ENCODE measurements at places on chromosomes 16 and 17.

- DNase-seq = no peak
These were observed 318.2 kb upstream of the SOX9 start for GRCh38 chr17:71802663-71803062.

- DNase-seq = no peak
These were observed 3.0 kb downstream of the LASP1 start for GRCh38 chr17:38872671-38873385.

DNA sequence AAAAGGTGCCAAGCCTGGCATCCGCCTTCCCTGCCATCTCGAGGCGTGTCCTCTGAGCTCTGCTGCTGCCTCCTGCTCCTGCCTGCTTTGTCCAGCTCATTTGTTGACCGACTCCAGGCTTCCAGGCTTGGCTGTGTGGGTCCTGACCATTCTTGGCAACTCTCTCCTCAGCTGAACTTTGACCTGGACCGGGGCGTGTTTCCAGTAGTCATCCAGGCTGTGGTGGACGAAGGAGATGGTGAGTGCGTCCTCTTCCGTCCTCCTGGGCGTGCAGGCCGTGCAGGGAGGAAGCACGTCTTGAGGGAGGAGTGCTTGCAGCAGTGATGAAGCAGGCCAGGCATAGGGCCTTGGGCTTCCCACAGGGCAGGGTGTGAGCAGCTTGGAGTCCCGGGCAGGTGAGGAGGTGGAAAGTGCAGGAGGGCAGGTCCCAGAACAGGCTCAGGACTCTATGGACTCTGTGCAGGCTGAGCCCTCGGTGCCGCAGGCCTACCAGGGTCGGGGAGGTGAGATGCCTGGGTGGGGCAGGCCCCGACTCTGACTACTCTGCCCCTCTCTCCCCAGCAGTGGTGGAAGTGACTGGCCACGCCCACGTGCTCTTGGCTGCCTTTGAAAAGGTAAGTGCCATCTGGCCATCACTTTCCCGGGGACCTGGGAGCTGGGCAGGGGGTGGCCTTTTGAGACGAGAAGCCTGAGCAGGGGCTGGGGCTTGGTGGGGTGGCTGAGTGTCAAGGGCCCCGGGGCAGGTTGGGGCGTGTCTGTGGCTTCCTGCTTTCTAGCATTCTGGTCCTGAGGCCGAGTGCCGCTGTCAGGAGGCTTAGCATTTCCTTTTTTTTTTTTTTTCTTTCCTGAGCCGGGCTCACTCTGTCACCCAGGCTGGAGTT lies 28.6 kb upstream of the NUDT16L1 start:
- no peak for DNase-seq

DNA sequence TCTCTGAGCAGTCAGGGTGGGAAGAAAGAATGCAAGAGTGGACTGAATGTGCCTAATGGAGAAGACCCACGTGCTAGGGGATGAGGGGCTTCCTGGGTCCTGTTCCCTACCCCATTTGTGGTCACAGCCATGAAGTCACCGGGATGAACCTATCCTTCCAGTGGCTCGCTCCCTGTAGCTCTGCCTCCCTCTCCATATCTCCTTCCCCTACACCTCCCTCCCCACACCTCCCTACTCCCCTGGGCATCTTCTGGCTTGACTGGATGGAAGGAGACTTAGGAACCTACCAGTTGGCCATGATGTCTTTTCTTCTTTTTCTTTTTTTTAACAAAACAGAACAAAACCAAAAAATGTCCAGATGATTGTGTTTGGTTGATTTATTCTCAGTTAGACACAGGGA lies 14.1 kb downstream of the IGFBP4 start:
- DNase-seq = no peak

- no peak for DNase-seq
These were observed 1.8 kb downstream of the GGNBP2 start for GRCh38 chr17:36546418-36547093.

GRCh38 chr17:33124871-33125551 lies 133.4 kb downstream of the SPACA3 start:
- no peak for DNase-seq

DNA sequence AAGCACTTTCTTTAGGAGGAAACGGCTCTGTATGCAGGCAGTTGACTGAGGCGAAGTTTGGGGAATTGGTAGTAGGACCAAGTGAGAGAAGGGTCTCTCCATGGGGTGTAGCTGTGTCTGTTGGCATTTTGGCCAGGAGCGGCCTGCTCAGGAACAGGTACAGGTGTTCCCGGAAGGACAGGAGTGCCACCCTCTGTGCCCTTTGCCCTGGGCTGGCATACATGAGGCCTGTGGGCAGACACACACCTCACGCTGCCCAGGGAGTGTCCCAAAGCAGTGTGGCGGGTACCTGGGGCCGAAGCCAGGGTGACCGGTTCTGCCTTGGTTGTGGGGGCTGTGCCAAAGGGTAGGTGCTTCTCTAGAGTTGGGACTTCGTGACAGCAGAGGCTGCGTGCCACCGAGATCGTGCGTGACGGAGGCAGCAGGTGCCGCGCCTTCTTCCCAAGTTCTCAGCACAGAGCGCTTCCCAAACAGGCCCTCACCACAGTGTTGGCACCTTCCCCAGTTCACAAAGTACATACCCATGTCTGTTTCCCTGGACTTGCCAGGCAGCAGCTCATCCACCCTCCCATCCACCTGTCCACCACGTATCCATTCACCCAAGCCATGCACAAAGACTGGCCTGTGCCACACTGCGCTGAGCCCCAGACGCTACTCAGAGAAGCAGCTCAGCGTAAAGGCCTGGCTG lies 19.9 kb upstream of the TCF25 start:
- no peak for DNase-seq

DNA sequence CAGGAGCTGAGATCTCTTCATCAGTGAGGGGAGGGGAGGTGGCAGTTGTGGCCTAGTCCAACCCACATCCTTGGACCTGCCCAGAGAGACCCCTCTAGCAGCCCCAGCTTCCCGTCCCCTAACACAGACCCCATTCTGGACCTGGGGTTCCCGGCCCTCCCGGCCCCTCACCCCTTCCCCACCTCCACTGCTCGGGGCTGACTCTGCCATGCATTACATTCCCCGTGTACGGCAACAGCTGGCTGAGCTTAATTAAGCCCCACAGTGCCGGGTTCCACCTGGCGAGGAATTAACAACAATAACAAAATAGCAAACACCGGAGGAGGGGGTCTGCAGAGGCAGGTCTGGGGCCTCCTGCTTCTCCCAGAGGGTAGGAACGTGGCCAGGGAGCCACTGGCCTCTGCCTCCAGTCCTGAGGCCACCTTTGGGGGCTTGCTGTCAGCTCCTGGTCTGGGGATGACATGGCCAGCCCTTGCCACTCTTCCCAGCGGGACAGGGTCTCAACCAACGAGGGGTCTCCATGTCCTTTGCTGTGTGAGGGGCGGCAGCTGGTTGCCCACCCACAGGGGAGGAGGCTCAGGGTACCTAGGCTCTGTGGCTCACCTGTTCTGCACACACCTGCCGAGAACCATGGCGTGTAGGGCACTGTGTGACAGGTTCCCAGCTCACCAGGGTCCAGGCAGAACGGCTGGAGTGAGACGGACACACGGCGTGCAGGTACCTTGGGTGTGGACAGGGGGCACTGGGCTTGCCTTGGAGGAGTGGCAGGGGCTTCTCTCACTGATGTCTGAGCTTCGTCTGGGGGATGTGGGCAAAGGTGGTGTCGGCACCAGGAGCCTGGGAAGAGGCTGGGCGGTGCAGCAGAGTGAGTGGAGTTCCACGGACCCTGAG lies 46.9 kb upstream of the CBFA2T3 start:
- DNase-seq = no peak

- peak; percentile 29 for DNase-seq
These were observed 36.0 kb downstream of the CLUAP1 start for GRCh38 chr16:3536851-3537250.

DNA sequence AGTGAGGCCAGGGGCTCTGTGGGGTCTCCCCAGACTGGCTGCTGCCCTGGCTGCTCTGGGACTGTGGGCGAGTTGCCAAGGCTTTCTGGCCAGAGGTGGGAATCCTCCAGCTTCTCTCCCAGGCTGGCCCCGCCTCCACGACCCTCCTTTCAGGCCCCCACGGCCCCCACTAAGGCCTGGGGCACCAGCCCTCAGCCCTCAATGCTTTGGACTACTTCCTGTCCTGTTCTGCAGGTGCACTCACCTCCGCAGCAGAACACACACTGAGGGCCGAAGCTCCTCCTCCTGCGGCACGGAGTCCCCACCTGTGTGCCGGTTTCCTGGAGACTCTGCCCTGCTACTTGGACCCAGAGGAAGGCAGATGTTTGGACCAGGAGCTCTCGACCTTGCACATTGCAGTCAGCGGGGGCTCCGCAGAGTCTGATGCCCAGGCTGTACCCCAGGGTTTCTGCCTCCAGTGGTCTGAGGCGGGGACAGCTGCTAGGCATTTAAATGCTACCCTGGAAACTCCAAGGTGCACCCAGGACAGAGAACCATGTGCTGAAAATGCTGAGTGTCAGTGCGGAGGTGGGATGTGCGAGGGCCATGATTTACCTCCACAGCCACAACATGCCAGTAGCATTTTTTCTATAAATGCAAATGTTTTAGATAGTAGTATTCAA lies 223.8 kb downstream of the IRF8 start:
- no peak for DNase-seq

GRCh38 chr16:27892879-27893278 lies 170.6 kb downstream of the GSG1L start:
- DNase-seq = no peak

DNA sequence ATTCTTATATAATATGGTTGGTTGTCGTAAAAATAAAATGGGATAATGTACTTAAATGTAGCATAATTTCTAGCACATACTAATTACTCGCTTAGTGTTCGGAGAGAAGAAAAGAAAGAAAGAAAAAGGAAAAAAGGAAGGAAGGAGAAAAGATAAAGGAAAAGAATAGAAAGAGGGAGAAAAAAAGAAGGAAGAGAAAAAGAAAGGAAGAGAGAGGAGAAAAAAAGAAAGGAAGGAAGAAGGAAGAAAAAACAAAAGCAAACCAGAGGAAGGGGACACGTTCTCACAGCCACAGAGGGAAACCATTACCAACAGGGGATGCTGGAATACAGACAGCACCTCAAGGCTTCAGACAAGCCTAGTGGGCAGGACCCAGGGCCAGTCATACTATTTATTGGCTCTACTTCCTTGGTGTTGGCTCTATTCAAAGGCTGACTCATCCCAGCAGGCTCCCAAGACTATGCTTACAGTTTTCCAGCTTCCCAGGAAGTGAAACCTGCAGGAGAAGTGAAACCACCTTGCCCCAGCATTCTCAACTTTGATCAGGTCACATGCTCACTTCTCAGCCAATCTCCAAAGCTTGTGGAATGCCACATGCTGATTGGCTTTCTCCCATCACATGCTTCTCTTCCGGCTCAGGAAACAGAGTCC lies 273.5 kb upstream of the IRX5 start:
- DNase-seq = peak; percentile 59

DNA sequence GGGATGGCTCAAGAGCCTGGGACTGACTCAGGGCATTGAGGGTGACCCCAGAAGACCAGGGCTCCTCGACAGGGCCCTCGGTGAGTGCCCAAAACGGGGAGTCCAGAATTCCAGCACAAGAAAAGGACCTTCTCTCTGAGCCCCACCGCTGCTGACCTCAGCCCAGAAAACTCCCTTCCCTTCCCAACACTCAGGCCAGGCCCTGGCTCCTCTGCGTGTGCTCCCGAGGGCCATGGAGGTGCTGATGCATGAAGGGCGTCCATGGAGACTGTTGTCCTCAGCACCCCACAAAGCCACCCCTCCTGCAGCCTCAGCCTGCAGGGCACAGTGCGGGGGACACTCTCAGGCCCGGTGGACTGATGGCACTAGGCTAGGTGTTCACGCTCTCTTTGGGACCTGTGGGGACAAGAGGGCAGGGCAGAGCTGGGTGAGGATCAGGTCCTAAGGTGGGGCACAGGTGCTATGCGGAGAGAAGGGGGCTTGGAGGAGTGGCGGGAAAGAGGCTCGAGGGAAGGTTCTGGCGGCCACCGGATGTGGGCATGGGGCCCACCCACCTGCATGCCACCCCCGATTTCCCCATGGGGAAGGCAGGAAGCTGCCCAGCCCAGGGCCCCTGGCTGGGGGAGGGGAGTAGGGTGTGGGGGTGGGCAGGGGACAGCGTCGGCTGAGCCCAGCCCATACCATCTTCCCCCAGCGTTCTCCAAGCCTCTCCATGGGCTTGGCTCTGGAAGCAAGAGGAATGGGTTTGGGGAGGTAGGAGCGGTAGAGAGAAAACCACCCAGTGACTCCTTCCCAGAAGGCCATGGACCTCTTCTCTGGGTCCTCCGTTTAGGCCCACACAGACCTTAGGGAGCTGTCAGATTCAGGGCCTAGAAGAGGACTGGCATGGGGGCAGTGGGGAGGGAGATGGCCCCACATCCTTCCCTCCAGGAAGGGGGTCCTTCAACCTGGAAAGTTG lies 4.5 kb upstream of the TSPOAP1 start:
- no peak for DNase-seq

DNA sequence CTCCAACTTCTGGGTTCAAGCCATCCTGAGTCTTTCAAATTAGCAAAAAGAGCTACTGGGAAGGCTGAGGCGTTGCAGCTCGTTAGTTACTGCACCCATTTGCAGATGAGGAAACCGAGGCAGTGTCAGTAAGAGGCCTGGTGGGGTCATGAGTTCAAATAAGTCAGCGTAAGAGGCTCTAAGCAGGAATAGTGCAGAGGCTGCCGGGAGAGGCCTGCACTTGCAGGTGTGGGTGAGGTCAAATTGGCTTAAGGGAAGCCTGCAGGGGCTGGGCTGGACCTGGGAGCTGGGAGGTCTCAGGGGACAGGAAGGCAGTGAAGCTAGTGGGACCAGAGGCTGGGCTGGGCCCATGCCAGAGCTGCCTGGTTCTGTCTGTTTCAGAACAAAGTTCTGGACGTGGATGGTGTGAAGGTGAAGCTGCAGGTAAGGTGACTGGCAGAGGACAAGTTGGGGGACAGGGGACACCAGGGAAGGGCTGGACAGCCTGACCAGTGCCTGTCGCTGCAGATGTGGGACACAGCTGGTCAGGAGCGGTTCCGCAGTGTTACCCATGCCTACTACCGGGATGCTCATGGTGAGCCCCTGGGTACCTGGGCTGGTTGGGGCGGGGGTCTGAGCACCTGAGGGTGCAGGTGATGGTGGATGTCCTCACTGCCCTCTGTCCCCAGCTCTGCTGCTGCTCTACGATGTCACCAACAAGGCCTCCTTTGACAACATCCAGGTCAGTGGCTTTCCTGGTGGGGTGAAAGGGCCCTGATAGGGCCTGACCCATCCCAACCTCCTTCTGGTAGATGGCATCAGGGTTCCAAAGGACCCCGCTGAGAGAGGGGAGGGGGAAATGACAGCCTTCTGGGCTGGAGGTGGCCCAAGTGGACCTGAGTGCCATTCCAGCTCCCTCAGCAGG lies 3.0 kb downstream of the RAB26 start:
- DNase-seq = no peak

DNA sequence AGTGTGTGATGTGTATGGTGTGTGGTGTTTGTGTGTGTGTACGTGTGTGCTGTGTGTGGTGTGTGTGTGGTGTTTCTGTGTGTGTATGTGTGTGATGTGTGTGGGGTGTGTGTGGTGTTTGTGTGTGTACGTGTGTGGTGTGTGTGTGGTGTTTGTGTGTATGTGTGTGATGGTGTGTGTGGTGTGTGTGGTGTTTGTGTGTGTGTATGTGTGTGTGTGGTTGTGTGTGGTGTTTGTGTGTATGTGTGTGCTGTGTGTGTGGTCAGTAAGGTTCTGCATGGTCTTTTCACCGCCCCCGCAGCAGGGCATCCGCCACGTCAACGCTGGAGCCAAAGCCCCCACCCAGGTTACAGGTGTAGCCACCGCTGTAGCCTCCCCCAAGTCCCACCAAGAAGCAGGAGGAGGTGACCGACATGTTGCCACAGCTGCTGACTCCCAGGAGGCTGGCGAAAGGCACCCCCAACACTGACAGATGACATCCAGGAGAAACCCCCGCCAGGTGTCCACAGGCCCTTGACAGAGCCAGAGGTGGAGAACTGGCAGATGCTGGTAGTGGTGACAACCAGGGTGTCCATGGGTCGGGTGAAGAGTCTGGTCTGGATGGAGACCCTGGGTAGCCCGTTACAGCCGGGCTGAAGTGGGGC lies 9.3 kb upstream of the KRT17 start:
- no peak for DNase-seq

GRCh38 chr16:89164436-89164835 lies 7.1 kb upstream of the CDH15 start:
- DNase-seq = no peak

Data from GM03348 (cell line).